Liver (tissue), 10 donors: ENCODE measurements at places on chromosomes 1 and 21. TPM values are rescaled to one million over a fixed set of nuclear protein-coding genes. Genes with fewer than 3 reads are reported as not detected.

GRCh38 chr1:99869304-99869703 lies 19.1 kb downstream of the AGL start:
- no peaks in the 10 kb centered on the region for H3K27me3 ChIP-seq
- peaks cover 5% of the 10 kb centered on the region for H3K4me1 ChIP-seq
- DNase-seq: no peak
- H3K36me3 ChIP-seq: peaks cover 15% of the 10 kb centered on the region

GRCh38 chr1:200919386-200919785 lies 24.7 kb downstream of the INAVA start:
- no peaks in the 10 kb centered on the region for H3K36me3 ChIP-seq
- H3K4me3 ChIP-seq: no peak overlapping the region
- H3K27ac ChIP-seq: no peak overlapping the region
- no peak for DNase-seq

The SMIM1 gene
- 11.5 TPM for polyA plus RNA-seq

The TNNI3K gene
- polyA plus RNA-seq: 0.10 TPM

GRCh38 chr1:184827600-184828368 lies 73.1 kb upstream of the EDEM3 start:
- no peak overlapping the region for H3K27ac ChIP-seq
- H3K27me3 ChIP-seq: no peaks in the 10 kb centered on the region
- H3K4me1 ChIP-seq: no peaks in the 10 kb centered on the region
- H3K36me3 ChIP-seq: no peaks in the 10 kb centered on the region
- H3K4me3 ChIP-seq: no peak overlapping the region

The CELA3B gene
- polyA plus RNA-seq: not detected

DNA sequence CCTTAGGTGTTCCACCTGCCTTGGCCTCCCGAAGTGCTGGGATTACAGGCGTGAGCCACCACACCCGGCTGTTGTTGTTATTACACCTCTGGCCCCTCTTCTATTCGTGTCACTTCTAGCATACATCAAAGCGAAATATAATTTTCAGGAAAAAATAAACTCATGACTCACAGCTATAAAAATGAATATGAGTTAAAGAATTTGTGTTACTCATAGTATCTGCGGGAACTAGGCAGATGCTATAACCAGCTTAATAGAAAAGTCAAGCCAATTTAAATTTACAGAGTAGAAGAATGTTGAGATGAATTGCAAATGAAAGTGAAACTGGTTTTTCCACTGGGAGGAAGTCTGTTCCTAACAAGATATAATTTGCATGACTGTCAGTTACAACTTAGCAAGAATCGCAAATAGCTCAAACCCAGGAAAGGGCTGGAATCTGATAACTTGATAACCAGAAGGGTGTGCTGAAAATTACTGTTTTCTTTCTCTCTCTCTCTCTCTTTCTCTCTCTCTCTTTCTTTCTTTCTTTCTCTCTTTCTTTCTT lies 11.2 kb downstream of the OR2W3 start:
- no peak overlapping the region for H3K27ac ChIP-seq
- peak overlapping the region; percentile 14 for H3K4me3 ChIP-seq
- no peak for DNase-seq
